Left cardiac atrium (tissue), 4 donors: ENCODE measurements at places on chromosomes 2 and 18. TPM values are rescaled to one million over a fixed set of nuclear protein-coding genes. Genes with fewer than 3 reads are reported as not detected.

DNA sequence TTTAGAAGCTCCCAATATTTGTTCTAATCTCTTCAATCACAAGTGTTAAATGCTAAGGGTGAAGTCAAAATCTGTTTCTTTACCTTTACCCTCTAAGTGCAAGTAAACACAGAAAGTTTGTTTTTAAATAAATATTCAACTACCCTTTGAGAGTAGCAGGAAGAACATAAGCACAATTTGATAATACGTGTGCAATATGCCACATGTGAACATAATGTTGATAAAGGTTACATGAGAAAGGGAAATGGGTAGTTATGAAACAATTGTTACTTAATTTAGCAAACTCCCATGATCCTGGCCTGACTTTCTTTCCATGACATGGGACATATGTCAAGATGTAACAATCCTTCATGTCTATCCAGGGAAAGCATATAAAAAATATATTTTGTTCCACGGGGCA, 7.1 kb downstream of the SPRED2 start:
- no peak for DNase-seq

- no peak for DNase-seq
These were observed 671.6 kb upstream of the ACVR2A start for GRCh38 chr2:147173189-147173581.

DNA sequence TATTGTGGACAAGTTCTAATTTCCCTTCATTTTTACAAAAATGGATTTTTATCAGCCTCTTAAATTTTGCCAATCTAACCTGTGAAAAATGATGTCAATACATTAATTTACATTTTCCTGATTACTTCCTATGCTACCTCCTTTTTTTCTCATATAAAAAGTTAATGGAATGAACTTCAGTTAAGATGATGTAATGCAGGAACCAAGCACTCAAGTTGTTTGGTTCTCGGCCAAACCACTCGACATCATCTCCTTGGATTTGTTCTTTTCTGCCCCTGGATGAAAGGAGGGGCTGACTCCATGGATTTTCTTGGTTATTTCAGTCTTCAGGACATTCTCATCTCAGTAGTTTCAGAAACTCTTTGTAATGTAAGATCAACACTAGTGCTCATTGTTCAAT, 253.1 kb upstream of the NXPH2 start:
- no peak for DNase-seq

DNA sequence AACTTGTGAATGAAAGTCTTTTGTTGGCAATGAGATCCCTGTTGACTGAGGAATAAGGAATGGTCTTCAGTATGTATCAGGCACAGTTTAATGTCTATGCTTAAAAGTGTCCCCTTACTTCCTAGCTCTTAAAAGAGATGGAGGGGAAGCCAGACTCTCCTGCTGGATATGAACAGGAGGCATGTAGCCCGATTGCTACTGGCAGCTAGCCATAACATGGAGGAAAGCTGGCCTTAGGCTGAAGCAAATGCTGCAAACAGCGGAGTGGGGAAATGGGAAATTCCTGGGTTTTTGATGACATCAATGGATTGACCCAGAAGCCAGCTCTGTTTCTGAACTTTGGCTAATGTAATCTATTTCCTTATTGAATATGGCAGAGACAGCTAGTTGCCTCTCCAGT, 266.1 kb downstream of the SLC4A3 start:
- DNase-seq, result no peak

The ARID5A gene
- 10.5 TPM for total RNA-seq

The RESP18 gene
- total RNA-seq, result not detected

The LYG2 gene
- not detected for total RNA-seq
